ENCODE measurements at places on chromosomes 4 and X.

DNA sequence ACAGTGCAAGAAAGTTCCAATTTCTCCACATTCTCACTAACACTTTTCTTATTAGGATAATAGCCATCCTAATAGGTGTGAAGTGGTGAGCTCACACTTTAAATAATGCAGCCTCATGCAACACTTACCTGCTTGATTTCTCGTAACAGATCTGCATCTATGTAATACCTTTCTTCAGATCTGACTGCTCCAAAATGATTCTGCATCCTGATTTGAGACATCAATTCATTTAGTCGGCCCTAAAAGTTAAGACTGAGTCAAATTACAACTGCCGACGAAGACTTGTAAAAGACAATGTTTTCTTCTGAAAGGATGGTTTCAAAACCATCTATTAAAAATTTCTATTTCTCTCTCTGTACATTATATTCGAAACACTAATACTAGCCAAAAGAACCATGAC is 30.7 kb downstream of the NUP54 start:
- no peak for DNase-seq

GRCh38 chr4:109009909-109010308 is 247.1 kb upstream of the ETNPPL start:
- DNase-seq = no peak

DNA sequence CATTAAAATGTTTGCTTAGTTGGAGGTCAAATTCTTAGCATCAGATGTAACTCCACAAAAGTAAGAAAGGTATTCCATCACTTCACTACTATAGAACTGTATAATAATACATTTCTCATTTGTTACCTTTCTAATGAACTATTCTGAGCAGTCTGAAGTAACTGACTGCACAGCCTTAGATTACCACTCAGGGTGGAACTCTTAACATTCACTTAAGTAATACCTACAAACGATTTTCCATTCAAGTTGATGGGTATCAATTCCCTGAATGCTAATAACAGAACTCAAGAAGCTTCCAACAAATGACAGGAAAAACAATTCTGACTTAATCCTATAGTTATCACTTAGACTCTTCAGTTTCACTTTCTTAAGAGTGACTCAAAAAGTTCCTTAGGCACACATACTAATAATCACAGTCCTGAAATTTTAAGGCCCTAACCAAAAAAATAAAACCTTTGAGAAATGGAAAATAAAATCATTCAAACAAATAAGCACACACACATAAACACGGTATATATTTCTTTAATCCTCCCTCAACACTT is 20.9 kb downstream of the HNRNPD start:
- DNase-seq = no peak

- no peak for DNase-seq
Observed at GRCh38 chr4:64248186-64248585, 161.1 kb downstream of the TECRL start.

GRCh38 chr4:15794905-15795304 is 16.8 kb downstream of the CD38 start:
- DNase-seq = no peak

All from Ammon's horn (tissue), 1 donor.